ENCODE measurements at places on chromosomes 11 and 22.

DNA sequence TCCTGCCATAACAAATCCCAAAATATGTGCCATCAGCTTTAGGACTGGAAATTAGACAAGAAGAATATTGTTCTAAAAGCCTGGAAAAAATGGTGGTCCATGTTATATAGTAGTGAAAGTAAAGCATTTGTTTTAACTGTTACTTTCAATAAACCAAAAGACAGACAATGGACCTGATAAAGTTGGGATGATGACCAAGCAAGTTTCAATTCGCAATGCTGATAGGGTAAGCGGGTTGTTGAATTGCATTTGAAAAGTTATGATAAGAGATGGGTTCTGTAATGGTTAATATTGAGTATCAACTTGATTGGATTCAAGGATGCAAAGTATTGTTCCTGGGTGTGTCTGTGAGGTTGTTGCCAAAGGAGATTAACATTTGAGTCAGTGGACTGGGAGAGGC lies 131.9 kb upstream of the ZC3H12C start:
- no peak for DNase-seq

DNA sequence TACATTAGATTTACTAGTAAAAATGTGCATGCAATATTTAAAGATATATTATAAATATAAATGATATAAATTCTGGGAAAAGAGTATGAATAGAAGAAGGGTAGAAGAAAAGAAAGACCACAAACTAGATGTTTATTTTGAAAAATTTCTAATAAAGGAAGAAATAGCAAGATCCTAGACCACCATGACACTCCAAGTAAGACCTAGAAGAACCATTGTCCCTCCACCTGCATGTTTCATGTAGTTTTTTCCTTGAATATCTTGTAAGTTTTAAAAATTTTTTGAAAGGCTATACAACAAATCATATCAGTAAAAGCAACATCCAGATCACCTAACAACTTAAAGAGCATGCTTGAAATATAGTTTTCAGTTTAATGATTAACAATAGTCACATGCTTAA lies 46.8 kb downstream of the ARHGAP32 start:
- DNase-seq: no peak

DNA sequence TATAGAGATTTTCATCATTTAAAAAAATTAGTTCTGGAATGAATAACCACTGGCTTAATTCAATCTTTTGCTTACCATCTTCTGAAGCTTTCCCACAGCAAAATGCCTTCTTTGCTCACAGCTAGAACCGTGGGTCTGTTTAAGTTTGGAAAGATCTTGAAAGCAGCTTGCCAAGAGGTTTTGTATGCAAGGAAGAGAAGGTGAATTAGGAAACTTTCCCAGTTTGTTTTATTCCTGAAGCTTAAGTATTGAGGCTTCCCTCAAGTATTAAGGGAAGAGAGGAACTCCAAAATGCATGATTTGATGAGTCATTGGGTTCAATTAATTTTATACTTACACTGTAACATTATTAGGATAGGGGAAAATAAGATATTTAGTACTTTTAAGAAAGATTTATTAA lies 1.9 kb upstream of the ARHGEF12 start:
- no peak for DNase-seq

DNA sequence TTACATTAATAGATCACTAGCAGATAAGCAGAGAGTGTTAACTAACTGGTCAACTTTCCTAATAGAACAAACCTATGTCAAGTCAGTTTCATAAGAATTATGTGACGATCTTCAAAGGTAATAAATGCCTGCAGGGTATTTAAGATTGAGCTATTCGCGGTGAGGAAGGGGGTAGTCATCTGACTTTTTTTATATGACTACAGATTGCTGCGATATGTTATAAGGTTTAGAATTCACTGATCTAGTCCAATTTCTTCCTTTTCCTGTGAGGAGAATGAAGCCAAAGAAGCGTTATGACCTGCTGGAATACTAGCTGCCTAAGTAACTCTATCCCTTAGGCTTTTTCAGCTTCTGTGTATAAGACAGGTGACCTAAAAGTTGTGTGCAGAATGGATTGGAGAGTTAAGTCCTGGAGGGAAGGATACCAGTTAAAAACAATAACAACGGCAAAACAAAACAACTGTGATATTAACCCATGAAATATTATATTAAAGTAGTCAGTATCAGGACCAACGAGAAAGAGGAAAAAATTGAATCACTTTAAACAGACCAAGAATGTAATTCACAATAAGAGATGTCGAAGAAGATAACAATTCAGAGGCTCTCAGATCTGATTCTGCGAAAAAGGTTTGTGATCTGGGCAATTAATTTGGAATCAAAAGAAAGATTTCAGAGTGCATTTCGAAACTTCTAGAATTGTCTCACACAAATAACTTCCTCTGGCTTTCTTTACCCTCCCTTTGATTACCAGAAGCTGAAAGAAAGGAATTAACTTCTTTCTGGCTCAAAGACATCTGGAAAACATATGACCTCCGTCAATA lies 630 bp downstream of the CASP4 start:
- DNase-seq: no peak

DNA sequence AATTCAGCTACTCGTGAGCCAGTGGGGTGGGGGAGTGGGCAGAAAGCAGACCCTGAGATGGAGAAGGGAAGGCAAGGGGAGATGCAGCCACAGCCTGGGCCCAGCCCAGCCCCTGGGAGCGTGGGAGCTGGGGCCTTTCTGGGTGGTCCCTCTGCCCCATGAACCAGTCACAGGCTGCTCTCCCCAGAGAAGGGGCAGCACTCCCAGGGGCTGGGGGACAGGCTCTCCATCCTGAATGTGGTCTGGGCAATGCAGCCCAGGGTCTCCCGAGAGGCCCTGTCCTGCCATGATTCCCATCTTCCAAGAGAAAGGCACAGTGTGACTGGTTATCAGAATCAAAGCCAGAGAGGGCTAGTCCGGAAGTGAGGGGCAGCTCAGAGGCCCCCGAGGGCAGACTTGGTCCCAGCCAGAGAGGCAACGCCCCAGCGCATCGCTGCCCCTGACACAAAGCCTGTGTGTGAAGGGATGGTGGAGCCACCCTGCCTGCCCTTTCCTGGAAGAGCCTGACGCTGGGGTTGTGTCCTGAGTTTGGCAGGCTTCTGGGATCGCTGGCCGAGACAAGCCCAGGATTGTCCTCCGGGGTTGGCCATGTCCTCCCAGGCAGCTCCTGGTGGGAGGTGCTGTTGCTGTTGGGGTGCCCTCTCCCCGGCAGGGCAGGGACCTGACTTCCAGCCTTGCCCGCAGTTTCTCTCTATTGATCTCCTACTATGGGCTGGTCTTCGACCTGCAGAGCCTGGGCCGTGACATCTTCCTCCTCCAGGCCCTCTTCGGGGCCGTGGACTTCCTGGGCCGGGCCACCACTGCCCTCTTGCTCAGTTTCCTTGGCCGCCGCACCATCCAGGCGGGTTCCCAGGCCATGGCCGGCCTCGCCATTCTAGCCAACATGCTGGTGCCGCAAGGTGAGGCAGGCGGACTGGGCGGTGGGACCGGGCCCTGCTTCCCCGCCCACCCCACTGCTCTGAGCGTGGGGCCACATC lies 23.8 kb upstream of the SLC22A12 start:
- no peak for DNase-seq

- DNase-seq: no peak
These were observed 23.7 kb upstream of the MYO18B start for GRCh38 chr22:25718135-25718840.

All from activated naive CD4-positive, alpha-beta T cell treated with anti-CD3 and anti-CD28 coated beads, Interleukin-2, amount 50 U/mL, for 72 hours (primary cell).